ENCODE measurements at places on chromosomes 6 and 20.

- DNase-seq = no peak
Measured at GRCh38 chr6:26223650-26224546, 136.7 kb downstream of the HFE start.

GRCh38 chr6:167764713-167765479, 61.8 kb upstream of the AFDN start:
- no peak for DNase-seq

DNA sequence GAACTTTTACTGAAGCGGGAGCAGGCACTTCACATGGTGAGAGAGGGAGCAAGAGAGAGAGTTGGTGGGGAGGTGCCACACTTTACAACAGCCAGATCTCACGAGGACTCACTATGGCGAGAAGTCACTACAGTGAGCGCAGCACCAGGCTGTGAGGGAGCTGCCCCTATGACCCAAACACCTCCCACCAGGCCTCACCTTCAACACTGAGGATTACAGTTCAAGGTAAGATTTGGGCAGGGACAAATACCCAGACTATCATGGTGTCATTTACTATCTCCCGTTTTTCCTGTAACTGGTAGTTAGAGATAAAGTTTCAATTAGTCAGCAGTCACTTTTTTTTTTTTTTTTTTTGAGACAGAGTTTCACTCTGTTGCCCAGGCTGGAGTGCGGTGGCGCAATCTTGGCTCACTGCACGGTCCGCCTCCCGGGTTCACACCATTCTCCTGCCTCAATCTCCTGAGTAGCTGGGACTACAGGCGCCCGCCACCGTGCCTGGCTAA, 7.8 kb downstream of the RBCK1 start:
- no peak for DNase-seq

DNA sequence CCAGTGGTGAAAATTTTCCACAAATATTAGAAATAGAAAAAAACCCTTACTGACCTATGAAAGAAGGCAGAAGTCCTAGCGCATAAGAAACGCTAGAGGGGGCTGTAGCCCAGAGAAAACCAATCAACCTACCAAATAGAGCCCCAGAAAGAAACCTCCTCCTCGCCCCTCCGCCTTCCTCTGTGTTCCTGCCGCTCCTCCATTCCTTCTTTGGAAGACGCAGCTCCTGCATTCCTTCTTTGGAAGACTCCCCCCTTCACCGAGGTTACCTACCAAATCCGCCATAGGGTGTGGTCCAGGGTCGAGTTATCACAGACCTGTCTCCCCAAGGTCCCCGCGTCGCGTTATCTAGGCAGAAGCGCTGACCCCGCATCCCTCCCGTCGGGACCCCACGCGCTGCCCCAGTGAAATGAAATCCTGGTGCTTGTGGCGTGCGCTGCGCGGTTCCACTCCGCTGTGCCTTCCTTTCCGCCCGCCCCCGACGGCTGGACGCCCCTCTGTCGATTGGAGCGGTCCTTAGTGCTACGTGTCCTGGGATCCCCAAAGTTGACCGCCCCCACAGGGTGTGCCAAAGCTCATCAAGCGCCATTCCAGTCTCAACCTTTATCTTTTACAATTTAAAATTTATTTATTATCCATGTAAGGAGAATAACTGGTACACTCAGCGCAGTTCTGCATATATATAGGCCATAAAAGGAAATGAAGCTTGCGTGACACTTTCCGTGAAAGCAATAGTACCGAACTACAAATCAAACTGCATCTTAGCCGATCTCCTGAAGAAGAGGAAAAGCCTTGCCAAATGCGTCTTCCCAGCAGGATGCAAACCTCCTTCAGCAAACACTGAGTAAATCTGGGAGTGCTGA, 13.0 kb downstream of the RPP21 start:
- DNase-seq = peak; percentile 60

- DNase-seq = no peak
Measured at GRCh38 chr6:141956046-141956761, 176.5 kb upstream of the GJE1 start.

DNA sequence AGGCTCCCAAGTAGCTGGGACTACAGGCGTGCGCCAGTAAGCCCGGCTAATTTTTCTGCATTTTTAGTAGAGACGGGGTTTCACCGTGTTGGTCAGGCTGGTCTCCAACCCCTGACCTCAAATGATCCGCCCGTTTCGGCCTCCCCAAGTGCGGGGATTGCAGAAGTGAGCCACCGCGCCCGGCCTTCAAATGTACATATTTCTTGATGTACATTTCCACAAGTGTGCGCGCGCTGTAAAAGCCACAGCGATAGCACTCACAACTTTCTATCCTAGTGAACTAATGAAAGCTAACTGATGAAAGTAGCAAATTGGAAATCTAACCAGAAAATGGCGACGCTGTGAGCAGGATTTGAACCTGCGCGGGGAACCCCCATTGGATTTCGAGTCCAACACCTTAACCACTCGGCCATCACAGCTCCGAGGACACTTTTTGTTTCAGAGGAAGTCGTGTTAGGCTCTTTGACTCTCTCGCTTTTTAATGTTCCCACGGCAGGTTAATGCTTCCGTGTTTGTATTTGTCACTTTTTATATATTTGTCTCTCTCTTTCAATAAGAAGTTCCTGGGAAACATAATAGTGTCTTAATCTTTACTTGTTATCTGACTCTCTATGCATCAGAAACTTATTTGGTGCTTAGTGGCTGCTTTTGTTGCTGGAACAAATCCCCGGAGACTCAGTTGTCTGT, 199.4 kb upstream of the ZNF184 start:
- DNase-seq = peak; percentile 78

DNA sequence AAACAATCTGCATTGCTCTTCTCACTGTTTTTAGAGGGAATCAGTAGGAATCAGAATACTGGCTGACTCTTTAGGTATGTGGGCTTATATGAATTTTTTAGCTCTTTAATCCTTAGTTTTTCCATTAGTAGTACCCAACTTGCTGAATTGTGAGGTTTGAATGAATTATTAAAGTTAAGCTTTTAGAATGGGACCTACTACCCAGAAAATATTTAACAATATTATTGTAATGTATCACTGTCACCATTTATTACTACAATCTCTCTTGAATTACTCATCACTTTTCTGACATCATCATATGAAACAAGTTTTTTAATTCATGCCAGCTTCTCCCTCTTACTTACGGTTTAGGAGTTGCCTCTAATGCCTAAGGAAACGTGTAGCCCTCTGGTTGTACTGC, 212.7 kb downstream of the BCKDHB start:
- DNase-seq = no peak

DNA sequence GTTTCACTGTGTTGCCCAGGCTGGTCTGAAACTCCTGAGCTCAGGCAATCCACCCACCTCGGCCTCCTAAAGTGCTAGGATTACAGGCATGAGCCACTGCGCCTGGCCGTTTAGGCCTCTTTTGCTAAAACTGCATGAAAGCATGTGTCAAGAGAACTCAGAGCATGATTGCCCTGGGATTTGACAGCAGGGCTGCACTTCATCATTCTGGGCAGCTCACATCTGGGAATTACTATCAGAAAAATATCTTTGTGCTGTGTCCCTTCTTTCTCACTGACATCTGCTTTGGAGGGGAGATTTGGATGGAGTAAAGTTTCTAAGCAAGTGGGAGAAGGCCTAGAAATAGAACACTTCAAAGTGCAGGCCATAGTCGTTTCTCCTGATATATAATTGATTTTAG, 59.6 kb upstream of the EIF2S2 start:
- DNase-seq = no peak

DNA sequence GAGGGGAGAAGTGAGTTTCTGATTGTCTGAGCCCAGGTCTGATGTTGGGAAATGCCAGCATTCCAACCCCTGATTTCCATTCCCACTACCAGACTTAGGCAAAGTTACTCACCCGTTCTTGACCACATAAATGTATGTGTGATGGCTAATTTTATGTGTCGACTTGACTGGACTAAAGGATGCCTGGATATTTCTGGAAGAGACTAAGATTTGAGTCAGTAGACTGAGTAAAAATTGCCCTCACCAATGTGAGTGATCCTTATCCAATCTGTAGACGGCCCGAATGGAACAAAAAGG, 95.8 kb upstream of the TAB2 start:
- DNase-seq = no peak

- DNase-seq = no peak
Measured at GRCh38 chr20:19981031-19981451, 36.1 kb upstream of the NAA20 start.

GRCh38 chr6:63897952-63898351, 262.4 kb downstream of the PHF3 start:
- no peak for DNase-seq

GRCh38 chr6:32166411-32167061, 2.1 kb downstream of the EGFL8 start:
- DNase-seq = peak; percentile 69

GRCh38 chr20:60950974-60951373, 301.1 kb upstream of the CDH4 start:
- no peak for DNase-seq

- DNase-seq = no peak
Measured at GRCh38 chr20:12241065-12241464, 323.4 kb downstream of the BTBD3 start.

- DNase-seq = peak; percentile 39
Measured at GRCh38 chr20:41352106-41352505, 11.5 kb downstream of the LPIN3 start.

GRCh38 chr6:146598772-146599405, at the start of gene ADGB:
Gene ADGB (plus strand): TSS chr6:146598972. CDS start chr6:146599041, 69 bp downstream.
- peak; percentile 76 for DNase-seq

DNA sequence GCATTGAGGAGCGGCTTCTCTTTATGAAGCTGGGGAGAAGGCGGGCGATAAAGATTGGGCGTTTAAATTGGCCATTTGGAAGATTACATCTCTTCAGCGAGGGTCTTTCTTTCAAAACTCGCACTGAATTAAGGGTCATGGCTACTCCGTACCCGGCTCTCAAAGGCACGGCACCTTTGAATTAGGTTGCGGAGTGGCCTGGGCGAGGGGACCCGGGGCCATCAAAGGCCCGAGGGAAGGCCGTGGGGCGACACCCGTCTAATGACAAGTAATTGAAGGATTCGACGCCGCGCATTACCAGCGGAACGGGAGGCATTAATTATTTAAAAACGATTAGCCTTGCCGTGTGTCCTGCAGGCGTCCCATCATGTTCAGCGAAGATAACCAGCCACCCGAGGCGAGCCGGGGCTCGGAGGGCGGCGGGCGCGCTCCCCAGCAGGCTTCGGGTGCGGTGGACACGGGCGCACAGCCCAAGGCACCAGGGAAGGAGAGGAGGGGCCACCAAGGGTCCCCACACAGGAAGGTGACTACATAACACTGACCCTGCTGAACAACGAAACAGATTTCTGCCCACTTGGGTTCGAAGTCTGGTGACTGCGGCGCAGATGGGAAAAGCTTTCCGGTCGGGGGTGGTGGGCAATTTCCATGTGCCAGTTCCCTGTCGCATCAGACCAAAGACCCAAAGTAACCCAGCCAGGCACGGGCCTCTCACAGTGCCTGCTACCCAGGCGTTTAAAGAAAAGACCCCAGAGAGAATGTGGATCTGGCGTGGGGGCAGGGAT, 7.4 kb downstream of the FOXA2 start:
- no peak for DNase-seq

DNA sequence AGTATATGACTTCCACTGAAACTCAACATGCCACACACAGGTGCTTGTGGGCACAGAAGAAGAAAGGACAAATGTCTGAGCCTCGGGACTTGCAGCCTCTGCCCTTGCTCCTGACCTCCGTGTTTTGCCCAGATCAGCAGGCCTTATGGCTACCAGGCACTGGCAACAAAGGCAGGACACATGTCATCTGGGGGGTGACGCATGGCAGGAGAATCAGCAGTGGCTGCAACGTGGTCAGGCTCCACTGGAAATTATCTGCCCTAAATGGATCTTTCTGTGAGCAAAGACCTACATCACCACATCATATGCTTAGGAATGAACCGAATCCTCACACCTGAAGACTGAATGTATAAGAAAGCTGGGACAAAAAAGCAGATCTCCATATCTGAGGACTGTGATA, 78.9 kb downstream of the ELOVL5 start:
- DNase-seq = no peak

GRCh38 chr6:27545271-27546046, 72.6 kb upstream of the ZNF184 start:
- peak; percentile 52 for DNase-seq

DNA sequence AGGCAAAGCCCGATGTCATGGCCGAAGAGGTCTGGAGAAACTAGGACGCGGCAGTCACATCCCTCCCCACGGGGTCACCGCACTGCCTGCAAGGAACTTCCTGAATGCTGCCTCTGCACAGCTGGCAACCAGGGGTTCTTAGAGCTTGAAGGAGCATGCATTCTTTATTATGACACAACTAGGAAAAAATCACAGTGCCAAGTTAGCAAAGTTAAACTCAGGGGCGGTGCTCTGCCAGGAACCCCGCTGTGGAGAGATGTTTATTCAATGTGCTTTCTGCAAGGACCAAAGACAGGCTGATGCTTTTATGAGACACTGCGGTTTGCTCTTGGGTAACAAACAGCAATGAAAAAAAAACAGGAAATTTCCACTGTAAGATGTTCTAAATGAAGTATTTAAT, 287.3 kb upstream of the FOXQ1 start:
- no peak for DNase-seq

DNA sequence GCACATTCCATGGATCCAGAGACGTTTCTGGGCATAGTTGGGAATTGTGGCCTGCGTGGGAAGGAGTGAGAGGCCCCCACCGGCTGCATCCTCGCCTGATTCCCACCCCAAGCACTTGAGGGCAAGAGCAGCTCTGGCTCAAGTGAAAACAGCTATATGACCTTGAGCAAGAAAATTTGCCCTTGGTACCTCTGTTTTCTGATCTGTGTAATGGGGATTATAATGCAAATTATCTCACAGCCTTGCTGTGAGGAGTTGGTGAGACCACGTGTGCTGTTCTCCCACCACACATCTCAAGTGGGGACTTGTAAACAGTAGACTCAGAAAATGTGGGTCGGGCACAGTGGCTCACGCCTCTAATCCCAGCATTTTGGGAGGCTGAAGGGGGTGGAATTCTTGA, 602 bp downstream of the TGM6 start:
- DNase-seq = no peak

DNA sequence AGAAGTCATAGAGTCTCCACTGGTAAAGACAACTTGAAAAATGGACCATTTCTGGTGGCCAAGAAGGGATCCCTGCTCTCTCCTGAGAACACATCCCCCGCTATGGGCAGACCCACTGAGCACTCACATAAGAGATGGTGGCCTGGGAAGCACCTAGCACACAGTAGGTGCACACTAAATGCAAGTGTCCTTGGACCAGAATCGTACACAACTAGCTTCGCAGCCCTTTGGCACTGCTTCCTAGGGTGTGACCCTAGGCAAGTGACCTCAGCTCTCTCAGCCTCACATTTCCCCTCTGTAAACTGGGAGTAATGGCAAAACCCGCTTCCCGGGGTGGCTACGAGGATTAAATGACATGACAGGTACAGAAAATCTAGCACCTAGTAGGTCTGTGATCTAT, 35.1 kb downstream of the KCNB1 start:
- no peak for DNase-seq

GRCh38 chr20:49690899-49691620, 22.6 kb downstream of the B4GALT5 start:
- DNase-seq = no peak
